Esophagus squamous epithelium (tissue), 5 donors: ENCODE measurements at places on chromosomes 3 and 15.

- H3K36me3 ChIP-seq: peaks cover 8% of the 10 kb centered on the region
- DNase-seq: no peak
- no peaks in the 10 kb centered on the region for H3K4me1 ChIP-seq
- H3K4me3 ChIP-seq: no peak overlapping the region
Measured at GRCh38 chr3:10289787-10290355, 2.9 kb downstream of the GHRL start.

- no peak overlapping the region for H3K4me3 ChIP-seq
- no peak overlapping the region for H3K27ac ChIP-seq
- H3K4me1 ChIP-seq: no peaks in the 10 kb centered on the region
- no peak for DNase-seq
Measured at GRCh38 chr3:146692254-146692653, 87.1 kb upstream of the PLSCR5 start.

DNA sequence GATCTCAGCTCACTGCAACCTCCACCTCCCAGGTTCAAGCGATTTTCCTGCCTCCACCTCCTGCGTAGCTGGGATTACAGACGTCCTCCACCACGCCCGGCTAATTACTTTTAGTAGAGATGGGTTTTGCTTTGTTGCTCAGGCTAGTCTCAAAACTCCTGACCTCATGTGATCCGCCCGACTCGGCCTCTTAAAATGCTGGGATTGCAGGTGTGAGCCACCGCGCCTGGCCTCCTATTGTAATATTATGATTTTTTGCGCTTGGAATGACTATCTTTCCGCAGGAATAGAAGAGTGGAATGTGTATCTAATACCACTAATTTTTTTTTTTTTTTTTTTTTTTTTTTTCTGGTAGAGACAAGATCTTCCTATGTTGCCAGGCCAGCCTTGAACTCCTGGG is 1.8 kb downstream of the ARL8B start:
- DNase-seq: no peak
- peaks cover 50% of the 10 kb centered on the region for H3K4me1 ChIP-seq
- no peaks in the 10 kb centered on the region for H3K27me3 ChIP-seq
- H3K36me3 ChIP-seq: no peaks in the 10 kb centered on the region
- H3K4me3 ChIP-seq: peak overlapping the region; percentile 1

- no peak overlapping the region for H3K4me3 ChIP-seq
- no peaks in the 10 kb centered on the region for H3K27me3 ChIP-seq
- peaks cover 33% of the 10 kb centered on the region for H3K4me1 ChIP-seq
- H3K27ac ChIP-seq: no peak overlapping the region
Measured at GRCh38 chr3:64270142-64270865, 45.0 kb upstream of the PRICKLE2 start.

GRCh38 chr3:37800022-37800551 is 61.6 kb upstream of the CTDSPL start:
- no peaks in the 10 kb centered on the region for H3K27me3 ChIP-seq
- H3K27ac ChIP-seq: no peak overlapping the region
- no peaks in the 10 kb centered on the region for H3K36me3 ChIP-seq
- no peak overlapping the region for H3K4me3 ChIP-seq
- no peaks in the 10 kb centered on the region for H3K4me1 ChIP-seq
- DNase-seq: no peak

GRCh38 chr3:62837145-62837787 is 38.0 kb downstream of the CADPS start:
- no peaks in the 10 kb centered on the region for H3K27me3 ChIP-seq
- no peaks in the 10 kb centered on the region for H3K4me1 ChIP-seq
- no peaks in the 10 kb centered on the region for H3K36me3 ChIP-seq
- no peak overlapping the region for H3K27ac ChIP-seq

DNA sequence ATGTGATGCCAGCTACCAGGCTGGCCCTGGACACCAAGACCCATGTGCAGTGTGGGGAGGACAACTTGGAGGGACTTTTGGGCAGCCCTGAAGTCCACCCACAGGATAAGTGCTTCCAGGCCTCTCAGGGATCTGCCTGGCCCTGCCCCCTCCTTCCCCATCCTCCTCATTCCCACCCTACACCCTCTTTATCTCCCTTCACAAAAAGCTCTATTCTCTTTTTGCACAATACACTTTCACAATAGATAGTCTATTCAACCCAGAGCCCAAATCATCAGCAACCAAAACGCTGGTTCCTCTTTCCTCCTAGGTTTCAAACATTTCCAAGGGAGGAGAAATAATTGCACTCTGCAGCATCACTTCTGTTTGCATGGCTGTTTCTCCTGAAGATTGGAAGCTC is 7.8 kb upstream of the ZNF710 start:
- no peak for DNase-seq
- no peaks in the 10 kb centered on the region for H3K36me3 ChIP-seq
- H3K27me3 ChIP-seq: no peaks in the 10 kb centered on the region
- peaks cover 8% of the 10 kb centered on the region for H3K4me1 ChIP-seq
- H3K4me3 ChIP-seq: no peak overlapping the region

DNA sequence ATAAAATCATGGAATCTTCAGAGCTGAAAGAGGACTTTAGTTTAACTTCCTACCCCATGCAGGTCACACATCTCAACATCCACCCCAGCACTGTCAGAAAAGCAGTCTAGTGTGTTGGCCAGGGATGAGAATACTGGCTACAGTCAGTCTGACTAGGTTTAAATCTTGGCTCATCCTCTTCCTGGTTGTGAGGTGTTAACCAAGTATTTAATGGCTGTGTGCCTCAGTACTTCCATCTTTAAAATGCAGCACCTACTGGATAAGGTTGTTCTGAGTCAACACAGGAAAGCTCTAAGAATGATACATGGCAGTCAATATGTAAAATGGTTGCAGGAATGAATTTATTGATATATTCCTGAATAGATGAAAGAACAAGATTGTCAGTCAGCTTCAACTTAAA is 3.1 kb downstream of the CFAP44 start:
- H3K36me3 ChIP-seq: no peaks in the 10 kb centered on the region
- H3K27me3 ChIP-seq: no peaks in the 10 kb centered on the region
- DNase-seq: no peak
- no peak overlapping the region for H3K4me3 ChIP-seq
- H3K4me1 ChIP-seq: no peaks in the 10 kb centered on the region

GRCh38 chr3:96843505-96844203 is 29.3 kb downstream of the EPHA6 start:
- H3K27ac ChIP-seq: no peak overlapping the region
- no peaks in the 10 kb centered on the region for H3K4me1 ChIP-seq
- no peak for DNase-seq

DNA sequence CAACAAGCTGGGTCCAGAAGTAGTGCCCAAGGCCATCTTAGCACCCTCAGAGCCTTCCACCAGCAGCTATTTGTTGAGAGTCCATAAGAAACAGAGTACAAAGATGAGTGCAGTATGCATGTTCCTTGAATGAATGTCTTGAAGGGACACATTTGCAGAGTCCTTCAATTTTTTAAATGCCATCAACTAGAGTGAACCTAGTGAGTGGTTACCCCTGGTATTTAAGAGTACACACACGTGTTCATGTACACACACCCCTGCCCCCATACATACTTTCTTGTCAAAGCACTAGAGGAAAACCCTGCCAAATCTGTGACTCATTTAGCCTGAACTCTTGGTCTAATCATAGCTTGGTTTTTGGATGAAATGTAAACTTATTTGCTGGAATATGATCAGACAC is 84.5 kb upstream of the GALNT15 start:
- peaks cover 7% of the 10 kb centered on the region for H3K4me1 ChIP-seq
- no peak overlapping the region for H3K27ac ChIP-seq
- H3K27me3 ChIP-seq: no peaks in the 10 kb centered on the region
- no peak for DNase-seq
- H3K36me3 ChIP-seq: no peaks in the 10 kb centered on the region

- no peaks in the 10 kb centered on the region for H3K27me3 ChIP-seq
- peaks cover 75% of the 10 kb centered on the region for H3K36me3 ChIP-seq
- H3K4me1 ChIP-seq: no peaks in the 10 kb centered on the region
- no peak overlapping the region for H3K27ac ChIP-seq
- H3K4me3 ChIP-seq: no peak overlapping the region
- no peak for DNase-seq
Measured at GRCh38 chr15:73258271-73259108, 110.3 kb downstream of the HCN4 start.

GRCh38 chr3:159807137-159808040 is 181.2 kb upstream of the IL12A start:
- H3K27ac ChIP-seq: peak overlapping the region; percentile 13
- H3K36me3 ChIP-seq: no peaks in the 10 kb centered on the region
- no peak for DNase-seq
- H3K4me1 ChIP-seq: peaks cover 34% of the 10 kb centered on the region
- H3K27me3 ChIP-seq: no peaks in the 10 kb centered on the region
- H3K4me3 ChIP-seq: no peak overlapping the region

DNA sequence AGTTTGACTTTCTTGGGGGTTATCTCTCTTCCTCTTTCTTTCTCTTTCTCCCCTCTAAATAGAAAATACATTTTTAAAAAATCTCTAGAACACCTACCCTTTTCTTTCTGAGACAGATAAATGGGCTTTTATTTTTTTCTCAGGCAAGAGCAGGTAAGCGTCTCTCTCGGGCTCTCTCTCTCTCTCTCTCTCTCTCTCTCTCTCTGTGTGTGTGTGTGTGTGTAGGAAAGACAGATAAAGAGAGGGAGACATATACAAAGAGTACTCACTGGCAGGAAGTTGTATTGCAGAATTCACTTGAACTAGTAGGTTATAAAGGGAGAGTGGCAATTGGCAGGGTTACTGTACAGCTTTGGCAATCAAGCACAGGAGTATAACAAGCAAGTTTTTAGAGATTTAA is 118.1 kb upstream of the LSAMP start:
- H3K27ac ChIP-seq: no peak overlapping the region
- no peak for DNase-seq
- H3K36me3 ChIP-seq: no peaks in the 10 kb centered on the region
- H3K4me1 ChIP-seq: no peaks in the 10 kb centered on the region
- H3K27me3 ChIP-seq: no peaks in the 10 kb centered on the region
- H3K4me3 ChIP-seq: no peak overlapping the region

DNA sequence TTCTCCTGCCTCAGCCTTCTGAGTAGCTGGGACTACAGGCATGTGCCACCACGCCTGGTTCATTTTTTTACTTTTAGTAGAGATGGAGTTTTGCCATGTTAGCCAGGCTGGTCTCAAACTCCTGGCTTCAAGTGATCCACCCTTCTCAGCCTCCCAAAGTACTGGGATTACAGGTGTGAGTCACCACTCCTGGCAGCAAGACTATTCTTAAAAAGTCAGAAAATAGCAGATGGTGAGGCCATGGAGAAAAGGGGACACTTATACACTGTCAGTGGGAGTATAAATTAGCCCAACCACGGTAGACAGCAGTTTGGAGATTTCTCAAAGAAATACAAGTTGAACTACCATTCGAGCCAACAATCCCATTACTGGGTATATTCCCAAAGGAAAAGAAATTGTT is 603.3 kb upstream of the TBL1XR1 start:
- no peaks in the 10 kb centered on the region for H3K36me3 ChIP-seq
- no peaks in the 10 kb centered on the region for H3K27me3 ChIP-seq
- DNase-seq: no peak
- no peak overlapping the region for H3K27ac ChIP-seq

DNA sequence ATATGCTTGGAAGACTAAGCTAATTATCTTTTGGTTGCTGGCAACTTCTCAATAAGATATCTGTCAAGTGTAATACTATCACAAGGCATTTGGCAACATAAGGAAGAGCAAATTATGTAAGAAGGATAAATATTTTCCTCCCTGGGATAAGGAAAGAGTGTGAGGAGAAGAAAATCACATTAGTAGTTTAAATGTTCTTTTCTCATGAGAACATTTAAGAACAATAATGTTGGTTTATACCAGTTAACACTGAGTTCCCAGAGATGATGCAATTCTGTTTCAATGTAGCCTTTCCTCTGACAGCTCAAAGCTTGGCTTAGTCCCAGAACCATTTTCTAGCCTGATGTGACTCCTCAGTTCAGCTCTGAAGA is 66.1 kb upstream of the NPHP3 start:
- H3K36me3 ChIP-seq: no peaks in the 10 kb centered on the region
- peak overlapping the region; percentile 39 for H3K27ac ChIP-seq
- DNase-seq: no peak
- no peaks in the 10 kb centered on the region for H3K27me3 ChIP-seq

DNA sequence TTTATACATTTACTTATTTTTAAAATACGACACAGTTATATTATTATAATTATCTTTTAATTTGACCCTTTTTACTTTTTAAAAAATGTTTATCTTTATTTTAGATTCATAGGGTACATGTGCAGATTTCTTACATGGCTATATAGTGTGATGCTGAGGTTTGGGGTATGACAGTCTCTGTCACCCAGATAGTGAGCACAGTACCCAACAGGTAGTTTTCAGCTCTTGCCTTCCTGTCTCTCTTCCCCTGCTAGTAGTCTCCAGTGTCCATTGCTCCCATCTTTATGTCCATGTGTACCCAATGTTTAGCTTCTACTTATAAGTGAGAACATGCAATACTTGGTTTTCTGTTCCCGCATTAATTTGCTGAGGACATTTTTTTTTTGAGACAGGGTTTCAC is 21.8 kb upstream of the KCNMB2 start:
- DNase-seq: no peak
- no peak overlapping the region for H3K27ac ChIP-seq
- no peak overlapping the region for H3K4me3 ChIP-seq
- no peaks in the 10 kb centered on the region for H3K36me3 ChIP-seq
- H3K4me1 ChIP-seq: no peaks in the 10 kb centered on the region
